ENCODE measurements at places on chromosomes 5 and 9.

- DNase-seq = no peak
Measured at GRCh38 chr5:22277006-22277405, 576.1 kb downstream of the CDH12 start.

- no peak for DNase-seq
Measured at GRCh38 chr5:65588694-65589093, 25.6 kb downstream of the PPWD1 start.

DNA sequence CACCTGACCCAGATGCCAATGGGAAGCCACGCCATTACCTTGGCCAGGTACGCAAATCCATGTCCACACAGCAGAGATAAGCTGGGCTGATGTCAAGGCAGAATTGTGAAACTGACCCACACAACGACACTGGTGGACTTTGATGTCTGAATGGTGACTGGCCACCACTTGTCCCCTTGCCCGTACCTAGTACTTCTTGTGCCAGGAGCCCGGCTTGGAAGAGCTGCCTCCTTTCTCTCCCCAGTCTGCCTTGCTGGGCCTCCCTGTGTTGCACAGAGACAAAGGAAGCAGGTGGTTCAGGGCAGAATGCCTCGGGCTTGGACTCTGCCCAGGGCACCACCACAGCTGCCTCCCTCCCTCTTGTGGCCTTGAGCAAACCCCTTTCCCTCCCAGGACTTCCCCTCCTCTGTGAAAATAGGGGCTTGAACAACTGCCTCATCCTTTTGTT, 23.3 kb downstream of the PTGES2 start:
- DNase-seq = no peak

GRCh38 chr9:36831381-36832161, 202.5 kb downstream of the PAX5 start:
- no peak for DNase-seq

- DNase-seq = no peak
Measured at GRCh38 chr9:134826336-134827285, 54.0 kb upstream of the FCN2 start.

- no peak for DNase-seq
Measured at GRCh38 chr5:124300815-124301621, 445.4 kb downstream of the ZNF608 start.

DNA sequence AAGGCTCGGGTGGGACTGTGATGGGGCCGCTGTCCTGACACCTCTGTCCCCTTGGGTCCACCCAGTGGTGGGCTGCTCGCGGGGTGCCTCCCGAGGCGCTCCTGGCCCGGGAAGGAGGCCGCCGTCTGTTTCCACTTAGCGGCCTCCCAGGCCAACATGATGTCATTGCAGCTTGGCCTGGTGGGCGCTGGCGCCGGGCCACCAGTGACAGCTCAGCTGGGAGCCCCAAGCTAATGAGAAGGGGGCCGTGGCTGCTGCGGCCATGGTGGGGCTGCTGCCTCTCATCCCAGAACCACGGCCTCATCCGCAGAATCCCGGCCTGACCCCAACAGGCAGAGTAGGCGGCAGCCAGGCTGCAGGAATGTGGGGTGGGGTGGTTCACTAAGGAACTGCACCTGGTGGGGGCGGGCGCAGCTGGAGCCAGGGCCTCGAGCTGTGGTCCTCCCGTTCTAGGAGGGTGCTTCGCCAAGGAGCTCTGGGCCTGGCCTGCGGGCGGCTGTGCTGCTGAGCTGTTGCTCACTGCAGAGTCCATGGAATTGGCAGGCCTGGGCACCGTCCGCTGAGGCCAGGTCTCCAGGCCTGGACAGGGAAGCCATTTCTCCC, 123.5 kb upstream of the COL5A1 start:
- no peak for DNase-seq

DNA sequence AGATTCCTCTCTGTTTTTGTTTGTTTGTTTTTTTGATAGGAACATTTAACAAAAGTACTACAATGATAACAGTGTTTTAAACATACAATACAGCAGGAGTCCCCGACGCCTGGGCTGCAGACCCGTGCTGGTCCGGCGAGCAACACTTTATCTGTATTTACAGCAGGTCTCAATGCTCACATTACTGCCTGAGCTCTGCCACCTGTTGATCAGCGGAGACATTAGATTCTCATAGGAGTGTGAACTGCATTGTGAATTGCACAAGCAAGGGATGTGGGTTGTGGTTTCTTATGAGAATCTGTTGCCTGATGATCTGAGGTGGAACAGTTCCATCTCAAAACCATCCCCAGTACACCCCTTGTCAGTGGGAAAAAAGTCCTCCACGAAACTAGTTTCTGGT, 1068.5 kb upstream of the CDH10 start:
- no peak for DNase-seq

All from activated CD8-positive, alpha-beta T cell treated with anti-CD3 and anti-CD28 coated beads for 36 hours (primary cell).